ENCODE measurements at places on chromosomes 16 and 17.

GRCh38 chr16:80739523-80739922 lies 64.9 kb downstream of the CDYL2 start:
- DNase-seq = no peak

- no peak for DNase-seq
Measured at GRCh38 chr17:42266918-42267766, 9.0 kb downstream of the STAT5B start.

DNA sequence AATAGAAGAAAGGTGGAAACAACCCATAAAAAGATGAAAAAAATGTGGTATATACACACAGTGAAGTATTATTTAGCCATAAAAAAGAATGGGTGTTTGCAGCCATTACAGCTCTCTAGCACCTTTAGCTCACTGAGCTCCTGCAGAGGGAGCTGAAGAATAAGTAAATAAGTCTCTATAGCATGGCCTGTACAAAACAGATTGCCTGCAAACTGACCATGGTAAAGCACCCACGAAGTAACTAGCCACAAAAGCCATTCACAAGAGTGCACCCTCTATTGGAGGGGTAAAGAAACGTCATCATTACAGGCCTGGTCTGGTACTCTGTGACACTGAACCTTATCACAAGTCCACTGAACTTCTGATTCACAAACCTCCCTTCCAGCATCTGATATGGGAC lies 76.3 kb downstream of the USP32 start:
- no peak for DNase-seq

- DNase-seq = no peak
Measured at GRCh38 chr17:47267354-47267828, 13.8 kb downstream of the ITGB3 start.

GRCh38 chr17:51028176-51028863 lies 92.3 kb downstream of the SPAG9 start:
- DNase-seq = no peak

DNA sequence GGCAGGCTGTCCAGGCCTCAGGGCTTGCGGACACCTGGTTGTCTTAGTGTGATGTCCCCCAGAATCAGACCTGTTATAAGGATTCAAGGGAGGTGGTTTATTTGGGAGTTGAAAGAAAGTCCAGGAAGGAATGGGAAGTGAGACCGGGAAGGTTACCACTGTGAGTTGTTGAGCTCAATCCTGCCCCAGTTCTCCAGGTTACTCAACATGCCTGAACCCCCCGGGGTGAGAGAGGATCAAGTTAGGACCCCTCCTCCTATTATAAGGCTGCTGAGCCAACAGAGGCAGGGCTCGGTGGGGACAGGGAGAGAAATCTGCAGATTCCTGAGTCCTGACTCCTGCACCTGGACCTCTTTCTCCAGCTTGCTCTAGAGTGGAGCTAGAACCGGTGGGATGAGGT lies 86.4 kb downstream of the MRM1 start:
- no peak for DNase-seq

GRCh38 chr16:53876811-53877210 lies 172.9 kb downstream of the FTO start:
- no peak for DNase-seq

- DNase-seq = no peak
Measured at GRCh38 chr17:82246365-82247181, 17.7 kb downstream of the SLC16A3 start.

DNA sequence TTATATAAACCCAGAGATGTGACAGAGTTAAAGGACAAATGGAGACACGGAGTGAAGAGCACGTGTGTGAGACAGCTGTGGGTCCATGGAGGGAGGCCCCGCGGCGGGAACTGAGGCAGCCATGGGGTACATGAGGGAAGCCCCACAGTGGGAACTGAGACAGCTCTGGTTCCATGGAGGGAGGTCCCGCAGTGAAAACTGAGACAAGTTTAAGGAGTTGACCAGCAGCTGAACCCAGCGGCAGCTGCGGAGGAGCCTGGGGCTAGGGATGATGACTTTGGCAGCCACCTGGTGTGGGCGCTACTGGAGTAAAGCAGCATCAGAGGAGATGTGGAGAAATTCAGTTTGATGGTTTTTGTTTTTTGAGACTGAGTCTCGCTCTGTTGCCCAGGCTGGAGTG lies 185.1 kb downstream of the RPTOR start:
- no peak for DNase-seq

DNA sequence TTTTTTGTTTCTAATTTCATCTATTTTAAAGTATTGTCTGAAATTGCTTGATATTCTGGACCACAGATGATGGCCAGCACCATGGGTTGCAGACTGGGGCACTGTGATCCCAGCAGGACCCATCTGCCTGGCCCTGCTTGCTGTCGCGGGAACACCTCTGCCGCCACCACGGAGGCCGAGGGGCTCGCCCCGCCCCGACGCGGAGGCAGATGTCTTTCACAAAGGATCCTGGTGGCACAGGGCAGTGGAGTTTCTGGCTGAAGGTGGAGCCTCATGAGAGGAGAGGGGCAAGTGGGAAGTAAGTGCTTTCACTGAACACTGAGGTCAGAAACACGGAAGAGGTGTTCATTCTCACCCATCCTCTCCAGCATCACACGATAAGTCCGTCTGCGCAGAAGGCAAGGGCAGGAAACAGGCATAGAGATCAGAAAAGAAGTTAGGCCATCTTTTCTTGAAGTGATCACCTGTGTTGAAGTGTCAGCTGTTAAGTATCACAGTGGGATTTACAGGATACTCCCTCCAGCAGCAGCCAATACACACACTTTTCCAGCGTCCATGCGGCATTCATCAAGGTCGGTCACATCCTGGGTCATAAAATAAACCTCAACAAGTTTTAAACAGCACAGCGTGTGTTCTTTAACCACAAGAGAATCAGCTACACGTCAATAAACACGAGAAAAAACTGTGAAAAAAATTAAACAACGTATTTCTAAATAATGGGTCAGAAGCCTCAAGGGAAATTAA lies 194.5 kb downstream of the RPTOR start:
- no peak for DNase-seq

GRCh38 chr17:6035801-6036394 lies 34.3 kb upstream of the WSCD1 start:
- no peak for DNase-seq

DNA sequence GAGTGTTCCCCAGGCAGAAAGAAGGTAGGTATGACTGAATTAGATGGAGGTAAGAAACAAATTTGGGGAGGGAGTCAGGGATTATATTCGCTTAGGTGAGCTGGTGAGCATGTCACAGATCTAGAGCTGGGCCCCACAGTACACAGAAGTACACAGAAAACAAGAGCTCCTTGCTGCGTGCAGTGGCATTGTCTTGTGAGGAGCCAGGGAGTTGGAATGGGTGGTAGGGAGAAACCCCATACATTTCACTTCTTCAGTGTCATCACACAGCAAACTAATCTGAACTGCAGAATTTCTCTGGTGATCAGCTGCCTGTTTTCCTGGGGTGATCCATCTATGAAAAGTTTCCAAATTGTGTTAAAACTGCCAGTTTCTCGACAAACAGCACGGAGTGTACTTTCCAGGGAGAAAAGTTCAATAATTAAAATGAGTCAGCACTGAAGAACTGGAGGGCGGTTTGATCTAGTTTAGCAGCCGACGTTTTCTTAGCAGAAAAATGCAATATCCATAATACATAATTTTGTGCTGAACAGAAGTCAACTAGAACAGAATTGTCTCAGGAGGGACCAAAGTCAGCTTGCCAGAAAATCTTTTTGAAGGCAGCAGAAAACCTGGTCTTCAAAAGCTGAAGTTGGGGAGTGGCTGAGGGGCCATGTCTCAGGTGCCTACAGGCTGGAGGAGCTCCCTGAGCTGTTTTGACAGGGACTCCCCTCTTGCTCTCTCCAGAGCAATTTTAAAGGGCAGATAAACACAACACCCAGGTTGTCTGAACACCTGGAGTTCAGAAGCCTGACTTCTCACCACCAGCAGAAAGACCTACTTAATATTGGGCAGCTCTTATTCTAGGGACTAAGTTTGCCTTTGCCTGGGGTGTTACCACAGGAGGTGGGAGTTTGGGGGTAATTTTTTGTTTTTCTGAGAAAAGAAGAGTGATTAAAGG lies 448.6 kb downstream of the CA10 start:
- no peak for DNase-seq

DNA sequence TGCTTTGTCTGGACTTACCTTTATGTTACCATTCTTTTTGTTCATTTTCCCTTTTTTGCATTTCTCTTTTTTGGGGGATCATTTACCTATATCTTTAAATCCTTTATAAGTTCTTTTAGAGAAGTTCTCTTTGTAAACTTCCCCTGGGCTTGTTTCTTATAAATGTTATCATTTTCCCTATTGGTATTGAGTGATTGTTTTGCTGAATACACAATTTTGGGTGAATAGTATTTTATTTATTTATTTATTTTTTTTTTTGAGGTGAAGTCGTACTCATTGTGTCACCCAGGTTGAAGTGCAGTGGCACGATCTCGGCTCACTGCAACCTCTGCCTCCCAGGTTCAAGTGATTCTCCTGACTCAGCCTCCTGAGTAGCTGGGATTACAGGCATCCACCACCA lies 18.4 kb downstream of the TBX21 start:
- DNase-seq = no peak

DNA sequence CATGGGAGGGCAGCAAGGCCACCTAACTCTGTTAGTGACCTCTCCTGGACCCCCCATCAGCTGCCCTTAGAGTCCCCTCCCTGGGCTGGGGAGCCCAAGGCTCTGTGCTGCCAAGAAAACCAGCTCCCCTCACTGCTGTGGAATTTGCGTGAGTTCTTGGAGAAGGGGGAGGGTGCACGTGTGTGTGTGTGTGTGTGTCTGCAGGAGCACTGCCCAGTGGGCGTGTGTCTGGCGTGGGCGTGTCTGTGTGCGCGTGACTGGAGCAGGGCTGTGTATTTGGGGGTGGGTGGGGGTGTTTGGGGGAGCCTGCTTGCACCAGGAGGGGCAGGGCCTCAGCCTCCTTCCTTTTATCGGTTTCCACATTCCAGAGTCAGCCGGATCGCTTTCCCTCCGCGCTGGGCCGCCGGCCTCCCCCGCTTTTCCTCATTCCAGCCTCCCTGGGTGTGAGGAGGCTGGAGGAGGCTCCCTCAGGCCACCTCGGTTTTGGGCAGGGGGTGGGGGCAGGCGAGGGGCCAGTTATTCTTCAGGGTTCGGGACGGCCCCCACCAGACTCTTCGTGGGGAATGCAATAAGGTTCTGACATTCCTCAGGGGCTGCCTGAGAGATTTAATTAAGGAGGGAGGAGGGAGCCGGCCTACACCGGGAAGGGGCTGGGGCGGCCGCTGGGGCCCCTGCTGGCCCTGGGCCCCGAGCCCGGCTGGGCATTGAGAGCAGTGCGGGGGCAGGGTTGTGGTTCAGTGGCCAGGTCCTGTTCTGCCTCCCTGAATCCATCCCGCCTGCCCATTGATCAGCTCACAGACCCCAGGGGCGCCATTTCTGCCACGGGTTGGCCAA lies 2.5 kb downstream of the VASN start:
- DNase-seq = peak; percentile 65

DNA sequence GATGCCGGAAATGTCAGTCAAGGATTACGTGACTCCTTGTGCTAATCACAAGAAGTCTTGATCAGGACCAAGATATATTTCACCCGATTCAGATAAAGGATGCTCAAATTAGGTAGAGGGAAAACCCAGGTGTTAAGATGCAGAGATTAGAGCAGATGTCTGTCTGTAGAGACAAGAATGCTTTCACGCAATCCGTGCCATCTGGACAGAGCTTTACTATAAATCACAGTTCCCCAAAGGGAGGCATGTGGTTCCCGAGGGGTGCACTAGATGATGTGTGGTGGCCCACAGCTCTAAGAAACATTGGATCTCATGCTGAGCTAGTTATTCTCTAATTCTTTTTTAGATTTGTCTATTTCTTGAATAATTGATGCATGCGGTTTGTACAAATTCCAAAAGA lies 9.8 kb upstream of the MAP3K14 start:
- no peak for DNase-seq

GRCh38 chr16:19092653-19093410 lies 20.9 kb upstream of the ITPRIPL2 start:
- no peak for DNase-seq

DNA sequence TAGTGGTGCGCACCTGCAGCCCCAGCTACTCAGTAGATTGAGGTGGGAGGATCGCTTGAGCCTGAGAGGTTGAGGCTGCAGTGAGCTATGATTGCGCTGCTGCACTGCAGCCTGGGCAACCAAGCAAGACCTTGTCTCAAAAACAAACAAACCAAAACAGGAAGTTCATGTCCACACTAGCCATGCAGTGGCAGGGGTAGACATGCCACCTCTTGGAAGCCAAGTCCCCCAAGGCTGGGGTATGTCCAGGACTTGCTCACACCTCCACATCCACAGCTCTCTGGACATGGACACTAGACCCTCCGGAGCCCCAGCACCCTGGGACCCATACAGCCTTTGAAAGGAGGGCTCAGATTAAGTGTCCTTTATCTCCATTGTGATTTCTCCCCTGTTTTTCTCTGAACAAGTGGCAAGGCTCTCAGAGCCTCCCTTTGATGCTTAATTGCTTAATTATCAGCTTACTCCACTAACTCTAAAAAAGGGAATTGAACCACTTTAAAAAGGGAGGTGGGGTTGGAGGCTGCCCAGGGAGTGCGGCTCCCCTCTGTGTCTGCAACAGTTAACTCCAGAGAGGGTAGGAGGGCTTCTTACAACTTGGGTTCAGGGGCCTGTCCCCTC lies 424.6 kb upstream of the C16orf82 start:
- DNase-seq = no peak

GRCh38 chr16:64089697-64090096 lies 1032.2 kb downstream of the CDH11 start:
- no peak for DNase-seq

DNA sequence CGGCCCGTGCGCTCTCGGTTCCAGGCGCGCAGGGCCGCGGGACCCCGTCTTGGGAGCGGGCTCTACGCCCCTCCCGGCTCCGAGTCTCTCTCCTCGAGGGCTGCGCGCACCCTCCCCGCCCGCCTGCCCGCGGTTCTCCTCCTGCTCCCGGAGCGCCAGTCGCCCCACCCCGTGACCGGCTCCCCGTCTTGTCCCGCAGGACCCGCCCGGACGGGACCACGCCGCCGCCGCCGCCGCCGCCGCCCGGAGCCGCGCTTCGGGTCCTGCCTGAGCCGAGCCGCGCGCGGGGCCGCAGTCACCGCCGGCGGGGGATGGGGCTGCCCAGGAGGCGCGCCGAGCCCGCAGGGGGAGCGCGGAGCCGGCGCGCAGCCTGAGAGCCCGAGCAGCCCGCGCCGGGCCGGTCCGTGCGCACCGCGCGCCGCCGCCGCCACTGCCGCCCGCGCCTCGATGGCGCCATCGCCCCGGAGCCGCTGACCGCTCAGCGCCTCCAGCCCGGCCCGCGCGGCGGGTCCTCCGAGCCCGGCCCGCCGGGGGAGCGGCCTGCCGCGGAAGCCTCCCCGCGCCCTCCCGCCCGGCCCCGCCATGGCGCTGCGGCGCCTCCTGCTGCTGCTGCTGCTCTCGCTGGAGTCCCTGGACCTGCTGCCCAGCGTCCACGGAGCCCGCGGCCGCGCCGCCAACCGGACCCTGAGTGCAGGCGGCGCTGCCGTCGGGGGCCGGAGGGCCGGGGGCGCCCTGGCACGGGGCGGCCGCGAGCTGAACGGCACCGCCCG lies at the start of gene SHISA6:
TSS of gene SHISA6 (plus strand) at position 373 of the 770 bp plus-strand sequence.
- no peak for DNase-seq

DNA sequence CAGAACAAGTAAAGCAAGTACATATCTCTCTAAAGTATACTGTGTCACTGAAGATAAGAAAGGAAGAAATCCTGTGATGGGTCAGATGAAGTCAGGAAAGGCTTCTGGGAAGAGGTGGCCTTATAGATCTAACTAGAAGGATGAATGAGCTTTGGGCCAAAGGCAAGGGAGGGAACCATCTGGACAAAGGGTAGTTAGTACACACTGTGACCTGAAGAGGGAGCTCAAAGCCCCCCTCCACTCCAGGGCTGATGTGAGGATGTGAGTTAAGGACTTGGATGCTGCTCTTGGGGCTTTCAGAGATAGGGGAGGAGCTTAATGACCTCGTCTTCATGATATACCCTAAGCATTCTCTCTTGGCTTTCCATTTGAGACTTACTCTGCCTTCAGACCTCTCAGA lies 185.3 kb upstream of the CACNG3 start:
- DNase-seq = no peak

Data from large intestine (tissue), 12 donors.